Activated naive CD4-positive, alpha-beta T cell (primary cell): ENCODE measurements at places on chromosomes 16 and 17.

DNA sequence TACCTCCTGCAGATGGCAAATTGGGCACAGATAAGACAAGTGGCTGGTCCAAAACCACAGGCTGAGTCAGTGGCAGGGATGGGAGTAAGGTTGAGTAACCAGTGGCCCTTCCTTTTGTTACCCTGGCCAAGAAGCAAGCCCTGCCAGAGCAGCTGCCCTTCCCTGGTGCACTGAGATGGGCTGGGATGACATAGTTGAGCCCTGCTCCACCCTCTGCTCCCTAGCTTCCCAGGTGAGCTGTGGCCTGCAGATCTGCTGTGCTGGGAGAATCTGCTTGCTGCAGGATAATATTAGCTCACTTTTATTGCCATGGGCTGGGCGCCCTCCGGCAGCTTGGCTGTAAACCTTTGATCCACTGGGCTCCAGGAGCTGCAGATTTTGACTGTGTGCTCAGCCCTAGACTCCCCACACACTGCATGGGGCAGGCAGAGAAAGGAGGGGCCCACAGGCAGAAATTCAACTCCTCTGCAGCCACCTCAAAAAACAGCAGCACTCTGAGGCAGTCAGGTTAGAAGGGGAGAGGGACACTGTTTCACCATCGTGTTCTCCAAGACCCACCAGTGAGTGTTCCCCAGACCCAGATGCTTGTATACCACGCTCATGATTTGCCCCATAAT lies 101.8 kb downstream of the CBLN1 start:
- DNase-seq = no peak

GRCh38 chr17:50128441-50129352 lies 1.3 kb downstream of the SAMD14 start:
- no peak for DNase-seq

- DNase-seq = no peak
Measured at GRCh38 chr17:49527927-49528651, 33.0 kb downstream of the NGFR start.

GRCh38 chr17:67867591-67867990 lies 42.3 kb downstream of the BPTF start:
- DNase-seq = no peak

- no peak for DNase-seq
Measured at GRCh38 chr17:82693168-82693867, 5.2 kb downstream of the RAB40B start.

- DNase-seq = no peak
Measured at GRCh38 chr17:8913091-8913490, 45.6 kb upstream of the PIK3R6 start.

GRCh38 chr16:22075776-22076175 lies 16.6 kb upstream of the VWA3A start:
- no peak for DNase-seq

- no peak for DNase-seq
Measured at GRCh38 chr16:87447323-87447722, 45.5 kb downstream of the ZCCHC14 start.

- no peak for DNase-seq
Measured at GRCh38 chr16:4860727-4861342, 13.6 kb downstream of the UBN1 start.

DNA sequence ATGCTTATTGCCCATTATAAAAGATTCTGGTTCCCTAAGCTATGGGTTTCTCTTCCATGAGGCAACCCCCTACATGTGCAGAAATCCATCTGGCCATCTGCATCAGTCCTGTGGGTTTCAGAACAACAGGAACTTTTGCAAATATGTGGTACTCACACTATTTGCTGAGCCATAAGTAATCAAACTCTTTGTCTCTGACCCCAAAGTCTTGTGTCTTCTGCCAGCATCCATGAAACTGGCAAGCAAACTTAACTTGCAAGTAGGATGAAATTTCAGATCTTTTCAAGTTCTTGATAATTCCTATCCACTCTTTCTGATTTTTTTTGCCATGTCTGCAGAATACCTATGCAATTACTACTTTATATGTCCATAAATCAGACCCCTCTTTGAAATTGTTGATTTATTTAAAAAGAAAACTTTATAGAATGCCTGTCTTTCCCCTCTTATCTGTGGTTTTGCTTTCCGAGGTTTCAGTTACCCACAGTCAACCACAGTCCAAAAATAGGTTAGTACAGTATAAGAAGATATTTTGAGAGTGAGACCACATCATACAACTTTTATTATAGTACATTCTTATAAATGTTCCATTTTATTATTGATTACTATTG lies 158.4 kb upstream of the IRX3 start:
- no peak for DNase-seq

DNA sequence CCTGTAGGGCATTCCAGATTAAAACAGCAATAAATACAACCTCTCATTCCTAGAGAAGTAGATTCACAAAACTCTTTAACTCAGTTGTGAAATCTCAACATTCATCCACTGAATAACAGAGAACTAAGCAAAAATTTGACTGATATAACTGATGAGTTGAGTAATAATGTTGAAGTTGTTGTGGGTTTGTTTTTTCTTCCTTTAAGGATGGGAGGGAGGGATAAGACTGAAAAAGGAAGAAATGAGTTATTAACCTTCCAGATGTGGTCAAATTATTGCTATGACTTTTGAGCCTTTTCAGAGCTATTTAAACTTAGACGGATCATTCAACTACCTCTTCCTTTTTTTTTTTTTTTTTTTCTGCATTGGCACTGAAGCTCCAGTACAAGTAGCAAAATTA lies 38.6 kb downstream of the SKAP1 start:
- no peak for DNase-seq

- no peak for DNase-seq
Measured at GRCh38 chr17:47714773-47715396, 18.2 kb upstream of the TBX21 start.

GRCh38 chr17:21113049-21113690 lies 13.6 kb upstream of the DHRS7B start:
- DNase-seq = no peak

DNA sequence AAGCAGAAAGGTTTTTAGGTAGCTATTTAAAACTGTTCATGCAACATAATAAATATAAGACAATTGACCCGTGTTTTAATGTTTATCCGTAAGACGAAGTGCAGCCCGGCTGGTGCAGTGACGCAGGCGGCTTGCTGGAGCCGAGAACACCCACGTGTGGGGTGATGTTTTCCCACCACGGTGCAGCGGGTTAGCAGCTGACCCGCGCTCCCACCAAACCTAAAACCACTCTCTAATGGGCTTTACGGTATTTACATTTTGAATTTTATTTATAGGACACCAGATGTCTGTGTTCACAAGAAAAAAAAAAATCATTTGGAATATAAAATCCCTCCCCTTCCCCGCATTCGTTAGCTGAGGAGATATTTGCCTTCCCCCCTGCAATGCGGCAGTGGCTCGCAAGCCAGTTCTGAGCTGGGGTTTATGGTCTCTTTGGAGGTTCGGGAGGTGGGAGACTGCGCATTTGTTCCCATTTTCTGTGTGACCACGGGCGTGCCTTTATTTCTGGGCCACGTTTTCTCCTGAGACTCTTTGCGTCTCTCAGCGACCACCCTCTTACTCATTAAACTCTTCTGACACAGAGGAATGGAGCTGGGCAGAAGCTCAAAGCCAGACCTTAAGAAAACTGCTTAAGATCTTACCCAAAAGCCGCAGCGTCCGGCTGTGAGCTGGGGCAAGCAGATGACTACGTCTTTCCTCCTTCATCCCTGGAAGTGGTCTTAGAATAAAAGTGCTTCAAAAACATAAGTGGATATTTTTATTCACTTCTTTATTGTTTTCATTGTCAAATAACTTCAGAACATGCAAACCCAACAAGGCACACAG lies 301.1 kb downstream of the IRF8 start:
- DNase-seq = no peak

GRCh38 chr17:68697850-68698361 lies 96.7 kb upstream of the FAM20A start:
- no peak for DNase-seq

DNA sequence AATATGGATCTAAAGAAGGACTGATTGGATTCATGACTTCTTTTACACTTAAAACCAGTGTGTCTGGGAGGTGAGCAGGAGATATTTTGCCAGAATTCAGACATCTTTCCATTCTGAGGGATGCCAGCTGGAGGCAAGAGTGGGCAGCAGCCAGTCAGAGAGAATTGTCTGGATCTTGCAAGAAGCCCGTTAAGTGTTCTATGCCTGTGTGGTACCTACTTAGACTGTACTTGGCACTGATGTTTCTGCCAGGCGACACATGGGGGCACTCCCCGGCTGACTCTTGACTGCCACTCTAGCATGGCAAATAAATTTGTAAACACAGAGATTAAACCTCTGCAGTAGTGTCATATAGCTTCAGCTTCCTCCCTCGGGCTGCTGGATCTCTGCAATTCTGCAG lies 247.7 kb downstream of the UTP18 start:
- DNase-seq = no peak

GRCh38 chr17:77466140-77466539 lies 325.4 kb downstream of the SEC14L1 start:
- DNase-seq = no peak

DNA sequence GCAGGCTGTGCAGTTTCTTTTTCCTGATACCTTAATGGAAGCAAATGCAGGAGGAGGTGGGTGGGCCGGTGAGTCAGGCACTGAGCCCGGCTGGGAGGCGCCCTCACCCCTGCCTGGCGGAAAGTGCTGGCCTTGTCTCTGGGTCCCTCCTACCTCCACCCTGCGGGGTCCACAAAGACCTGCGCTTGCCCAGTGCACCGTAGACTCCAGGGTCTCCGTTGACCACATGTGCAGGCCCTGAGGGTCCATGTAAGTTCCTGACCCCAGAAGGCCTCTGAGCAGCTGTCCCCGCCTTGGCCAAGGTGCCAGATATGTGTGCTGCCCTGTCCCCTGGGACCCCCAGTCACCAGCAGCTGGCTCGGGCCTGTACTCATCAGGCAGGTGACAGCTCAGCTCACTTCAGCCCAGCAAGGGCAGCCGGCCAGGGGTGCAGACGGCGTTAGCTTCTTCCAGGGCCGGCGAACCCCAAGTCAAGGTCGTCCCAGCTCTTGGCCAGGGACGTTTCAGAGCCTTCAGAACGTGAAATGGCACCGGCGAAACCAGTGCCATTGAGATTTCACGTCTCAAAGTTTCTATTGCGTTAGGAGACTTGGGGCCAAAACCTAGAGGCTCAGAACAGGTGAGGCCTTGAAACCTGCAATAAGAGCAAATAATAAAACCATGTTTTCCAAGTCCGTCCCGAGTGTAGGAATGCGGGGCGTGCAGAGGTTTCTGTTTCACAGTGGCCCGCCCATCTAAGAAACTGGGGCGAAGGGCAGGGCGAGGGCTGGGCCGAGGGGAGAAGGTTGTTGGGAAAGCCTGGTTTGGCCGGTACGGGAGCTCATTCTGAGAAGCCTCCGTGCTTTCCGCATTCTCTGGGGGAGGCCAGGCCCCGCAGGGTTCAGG lies 12.1 kb downstream of the METRNL start:
- DNase-seq = no peak

GRCh38 chr17:13743906-13744305 lies 142.2 kb upstream of the HS3ST3A1 start:
- DNase-seq = no peak

DNA sequence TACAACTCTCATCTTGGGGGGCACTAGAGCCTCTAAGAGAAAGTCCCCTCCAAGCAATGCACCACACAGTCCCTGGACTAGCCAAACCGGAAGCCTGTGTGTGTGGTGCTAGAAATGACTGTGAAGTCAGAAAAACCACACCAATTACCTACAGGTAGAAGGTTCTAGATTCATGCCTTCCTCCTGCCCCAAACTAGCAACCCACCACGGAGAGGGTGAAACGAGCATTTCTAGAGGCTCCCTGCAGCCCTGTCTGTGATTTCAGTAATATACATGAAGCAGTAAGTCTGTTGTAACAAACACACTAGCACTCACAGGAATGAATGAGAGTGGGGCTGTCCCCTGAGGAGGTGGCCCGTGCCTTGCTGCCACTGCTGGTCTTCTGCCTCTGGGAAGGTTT lies 13.6 kb downstream of the ZFHX3 start:
- DNase-seq = no peak

DNA sequence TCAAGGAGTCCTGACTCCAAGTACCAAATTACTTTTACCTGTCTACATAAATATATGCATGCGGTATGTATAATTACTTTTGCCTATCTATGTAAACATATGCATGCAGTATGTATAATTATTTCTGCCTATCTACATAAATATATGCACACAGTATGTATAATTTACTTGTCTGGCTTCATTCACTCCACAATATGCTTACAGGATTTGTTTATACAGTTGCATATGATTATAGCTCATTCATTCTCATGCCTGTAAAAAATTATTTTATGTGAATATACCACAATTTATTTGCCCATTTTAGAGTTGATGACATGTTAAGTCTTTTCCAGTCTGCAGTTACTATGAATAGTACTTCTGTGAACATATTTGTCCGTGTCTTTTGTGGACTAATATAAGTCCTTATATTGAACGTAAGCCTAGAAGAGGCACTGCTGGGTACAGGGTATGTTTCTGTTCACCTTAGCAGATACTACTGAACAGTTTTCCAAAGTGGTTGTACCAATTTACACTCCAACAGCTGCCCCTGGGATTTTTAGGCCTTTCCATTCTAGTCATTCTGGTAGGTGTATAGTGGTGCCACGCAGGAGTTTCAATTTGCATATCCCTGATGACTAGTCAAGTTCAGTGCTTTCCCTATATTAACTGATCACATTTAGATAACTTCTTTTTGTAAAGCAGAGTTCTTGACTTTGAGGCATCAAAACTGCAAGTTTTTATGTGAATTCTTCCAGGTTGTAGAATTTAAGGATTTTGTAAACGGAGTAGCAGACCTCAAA lies 47.0 kb downstream of the MARVELD3 start:
- DNase-seq = no peak

- no peak for DNase-seq
Measured at GRCh38 chr16:57092786-57093411, 516 bp downstream of the CPNE2 start.

GRCh38 chr17:19295473-19296135 lies 58.4 kb downstream of the EPN2 start:
- DNase-seq = no peak

GRCh38 chr16:85461022-85461813 lies 151.9 kb upstream of the GSE1 start:
- DNase-seq = no peak

DNA sequence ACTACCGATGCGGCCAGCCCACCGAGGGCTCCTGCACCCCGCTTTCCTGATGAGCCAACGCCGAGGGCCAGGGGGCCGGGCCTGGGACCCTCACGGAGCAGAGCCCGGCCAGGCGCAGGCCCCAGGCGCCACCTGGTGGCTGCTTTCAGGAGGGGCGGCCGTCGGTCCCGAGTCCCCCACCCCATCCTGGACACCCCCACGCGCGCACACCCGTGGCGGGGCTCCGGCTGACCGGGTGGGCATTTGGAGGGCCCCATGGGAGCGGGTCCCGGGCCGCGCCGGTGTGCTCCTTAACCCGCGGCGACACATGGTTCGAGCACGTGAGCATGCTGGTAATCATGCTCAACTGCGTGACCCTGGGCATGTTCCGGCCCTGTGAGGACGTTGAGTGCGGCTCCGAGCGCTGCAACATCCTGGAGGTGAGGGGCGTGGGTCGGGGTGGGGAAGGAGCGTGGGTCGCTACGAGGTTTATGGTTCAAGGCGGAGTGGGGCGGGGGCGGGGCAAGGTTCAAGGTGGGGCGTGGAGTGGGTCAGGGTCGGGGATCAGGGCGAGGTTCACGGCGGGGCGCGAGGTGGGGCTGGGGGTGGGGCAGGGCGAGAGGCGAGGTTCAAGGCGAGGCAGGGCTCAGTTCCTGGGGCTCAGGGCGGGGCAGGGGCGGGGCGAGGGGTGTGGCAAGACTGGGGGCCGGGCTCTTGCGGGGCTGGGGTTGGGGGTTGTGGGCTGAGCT lies 30.2 kb downstream of the TPSG1 start:
- DNase-seq = no peak

- DNase-seq = peak; percentile 53
Measured at GRCh38 chr16:66605177-66605978, 874 bp downstream of the CMTM3 start.
